Peyer's patch (tissue), 4 donors: ENCODE measurements at places on chromosomes 13 and 19.

DNA sequence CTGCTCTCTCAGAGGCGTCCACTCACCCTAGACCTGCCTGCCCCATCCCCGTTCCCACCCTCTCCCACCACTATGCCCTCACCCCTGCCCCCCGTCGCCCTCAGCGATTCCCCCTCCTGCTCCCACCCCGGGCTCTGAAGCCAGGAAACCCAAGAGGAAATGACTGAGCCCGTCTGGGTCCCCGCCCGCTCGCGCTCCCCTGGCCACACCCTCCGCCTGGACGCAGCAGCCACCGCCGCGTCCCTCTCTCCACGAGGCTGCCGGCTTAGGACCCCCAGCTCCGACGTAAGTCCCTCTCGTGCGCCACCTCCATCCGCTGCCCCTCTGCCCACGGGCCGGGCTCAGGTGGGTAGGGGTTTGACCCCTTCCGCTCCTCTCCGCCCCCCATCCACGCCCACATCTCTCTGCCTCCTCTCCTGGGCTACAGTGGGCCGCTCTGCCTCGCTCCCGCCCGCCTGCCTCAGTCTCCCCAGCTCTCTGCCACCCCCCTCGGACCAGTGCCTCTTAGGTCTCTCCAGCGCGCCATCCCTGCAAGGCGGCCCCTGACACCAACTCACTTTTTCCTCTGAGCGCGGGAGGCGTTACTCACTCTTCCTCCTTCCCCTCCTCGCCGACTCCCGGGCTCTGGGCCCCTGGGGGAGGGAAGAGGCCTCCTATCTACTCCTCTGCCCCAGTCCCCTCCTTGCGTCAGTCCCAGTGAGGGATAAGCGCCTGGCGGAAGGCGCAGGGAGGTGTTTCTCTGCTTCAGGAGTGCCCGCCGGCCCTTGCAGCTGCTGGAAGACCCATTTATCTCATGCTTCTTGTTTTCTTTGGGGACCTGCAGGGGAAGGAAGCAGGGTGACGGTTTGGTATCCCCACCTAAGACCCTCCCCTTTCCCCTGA is at the start of gene FXYD5:
Gene FXYD5 (plus strand): TSS at position 211 of the 882 bp plus-strand sequence. CDS start 816 bp downstream, outside the sequence.
- peaks cover 11% of the 10 kb centered on the region for H3K27me3 ChIP-seq
- no peaks in the 10 kb centered on the region for H3K36me3 ChIP-seq
- peak within 1 kb of the TSS; percentile 90 for H3K27ac ChIP-seq

GRCh38 chr13:107422421-107422820 is 792.9 kb downstream of the LIG4 start:
- no peak for DNase-seq
- H3K4me3 ChIP-seq: no peak overlapping the region
- H3K27ac ChIP-seq: no peak overlapping the region
- no peaks in the 10 kb centered on the region for H3K4me1 ChIP-seq

DNA sequence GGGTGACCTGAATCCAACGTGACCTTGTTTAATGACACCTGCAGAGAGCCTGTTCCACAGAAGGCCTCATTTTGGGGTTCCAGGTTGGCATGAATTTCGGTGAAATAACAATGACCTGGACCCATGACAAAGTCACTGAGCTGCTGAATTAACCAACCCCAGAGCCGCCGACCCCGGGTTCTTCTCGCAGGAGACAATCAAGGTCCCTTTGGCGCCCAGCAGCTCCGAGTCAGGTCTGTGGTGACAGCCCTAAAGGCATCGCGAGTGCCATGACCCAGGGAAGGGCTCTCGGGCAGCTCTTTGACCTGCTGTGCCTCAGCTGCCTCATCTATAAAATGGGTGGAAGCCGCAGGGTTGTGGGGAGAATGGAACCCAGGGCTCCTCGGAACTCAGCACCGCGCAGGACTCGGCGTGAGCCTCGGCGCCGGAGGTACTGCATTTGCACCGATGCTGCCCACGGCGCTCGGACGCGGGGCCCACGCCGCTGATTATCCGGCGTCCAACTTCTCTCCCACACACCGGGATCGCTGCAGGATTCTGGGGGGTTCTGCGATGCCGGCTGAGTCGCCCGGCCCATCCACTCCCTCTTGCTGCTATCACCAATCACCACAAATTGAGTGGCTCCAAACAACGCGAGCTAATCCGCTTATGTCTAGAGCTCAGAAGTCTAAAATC is 5.7 kb downstream of the SHC2 start:
- no peak overlapping the region for H3K27ac ChIP-seq
- no peak overlapping the region for H3K4me3 ChIP-seq
- H3K4me1 ChIP-seq: no peaks in the 10 kb centered on the region
- no peak for DNase-seq
- H3K36me3 ChIP-seq: no peaks in the 10 kb centered on the region
- H3K27me3 ChIP-seq: peaks cover 4% of the 10 kb centered on the region

GRCh38 chr19:2032296-2032941 is 16.9 kb upstream of the BTBD2 start:
- H3K4me1 ChIP-seq: peaks cover 46% of the 10 kb centered on the region
- peak; percentile 97 for DNase-seq
- no peaks in the 10 kb centered on the region for H3K36me3 ChIP-seq
- H3K27ac ChIP-seq: peak overlapping the region; percentile 97

DNA sequence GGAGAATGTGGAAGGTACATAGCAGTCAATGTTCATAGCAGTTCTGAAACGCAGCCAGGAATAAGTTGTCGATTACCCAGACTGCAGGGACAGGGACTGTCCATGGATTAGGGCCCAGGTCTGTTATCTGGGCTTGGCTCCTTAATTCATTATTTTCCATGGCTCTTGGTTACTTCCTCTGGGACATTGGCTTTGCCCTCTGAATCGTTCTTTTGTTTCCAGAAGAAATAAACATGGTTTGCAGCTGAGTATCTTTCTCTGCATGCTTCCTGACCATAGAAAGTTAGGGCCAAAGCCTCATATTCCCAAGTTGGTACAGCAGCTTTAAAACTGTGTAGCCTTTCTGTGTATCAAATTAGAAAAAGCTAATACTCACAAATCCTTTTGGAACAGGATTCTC is 121.7 kb upstream of the MAB21L1 start:
- no peak overlapping the region for H3K4me3 ChIP-seq
- no peaks in the 10 kb centered on the region for H3K4me1 ChIP-seq
- no peak for DNase-seq
- no peak overlapping the region for H3K27ac ChIP-seq
- no peaks in the 10 kb centered on the region for H3K36me3 ChIP-seq
